H1 (cell line): ENCODE measurements at places on chromosomes 2 and 18.

- DNase-seq: no peak
- no peaks in the 10 kb centered on the region for H3K36me3 ChIP-seq
- H3K4me3 ChIP-seq: no peak overlapping the region
- no peaks in the 10 kb centered on the region for H3K4me1 ChIP-seq
- no peaks in the 10 kb centered on the region for H3K27me3 ChIP-seq
These were observed 38.7 kb upstream of the DDX18 start for GRCh38 chr2:117775703-117776219.

- no peaks in the 10 kb centered on the region for H3K36me3 ChIP-seq
- H3K27me3 ChIP-seq: no peaks in the 10 kb centered on the region
- DNase-seq: no peak
- no peaks in the 10 kb centered on the region for H3K4me1 ChIP-seq
- H3K27ac ChIP-seq: no peak overlapping the region
- H3K4me3 ChIP-seq: no peak overlapping the region
These were observed 211.0 kb downstream of the CTNNA2 start for GRCh38 chr2:79723830-79724229.

DNA sequence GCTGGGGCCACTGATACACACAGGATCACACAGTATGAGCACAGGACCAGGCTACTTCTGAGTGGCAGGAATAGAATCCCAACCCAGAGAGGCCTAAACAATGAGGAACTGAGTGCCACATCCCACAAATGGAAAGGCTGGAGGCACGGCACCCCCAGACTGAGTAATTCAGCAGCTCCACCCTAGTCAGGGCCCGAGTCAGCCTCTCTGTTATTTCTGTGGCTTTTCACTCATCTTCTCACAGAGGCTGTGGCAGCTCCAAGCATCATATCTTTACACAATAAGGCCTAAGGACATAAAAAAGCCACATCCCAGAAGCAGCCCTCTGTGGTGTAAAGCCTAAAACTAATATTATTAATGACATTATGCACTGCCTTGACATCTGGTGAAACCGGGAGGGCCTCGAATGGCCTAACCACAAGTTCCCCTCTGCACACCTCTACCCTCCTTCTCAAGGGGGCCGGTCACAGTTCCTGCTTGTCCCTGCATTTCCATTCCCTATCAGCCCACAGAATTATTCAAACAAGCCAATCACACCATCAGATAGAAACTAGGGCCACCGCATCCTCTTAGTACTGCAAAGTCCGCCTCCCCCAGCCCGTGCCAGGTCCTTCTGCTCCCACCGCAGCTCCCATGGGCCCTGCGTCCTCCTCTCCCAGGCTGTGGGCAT, 12.5 kb upstream of the MAL start:
- no peak overlapping the region for H3K27ac ChIP-seq
- no peak overlapping the region for H3K4me3 ChIP-seq
- H3K27me3 ChIP-seq: no peaks in the 10 kb centered on the region; the same call in 1 of the 2 replicates
- H3K36me3 ChIP-seq: no peaks in the 10 kb centered on the region

DNA sequence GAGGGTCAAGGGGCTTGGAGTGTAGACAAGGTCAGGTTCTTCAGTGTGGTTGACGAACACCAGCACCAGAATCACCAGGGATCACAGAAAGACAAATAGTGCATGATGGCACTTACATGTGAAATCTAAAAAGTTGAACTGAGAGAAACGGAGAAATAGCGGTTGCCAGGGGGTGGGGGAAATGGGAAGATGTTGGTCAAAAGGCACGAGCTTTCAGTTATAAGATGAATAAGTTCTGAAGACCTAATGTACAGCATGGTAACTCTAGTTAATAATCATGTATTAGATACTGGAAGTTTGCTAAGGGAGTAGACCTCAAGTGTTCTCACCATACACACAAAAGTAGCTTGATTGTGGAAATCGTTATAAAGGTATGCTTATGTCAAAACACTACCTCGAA, 43.7 kb upstream of the DARS1 start:
- H3K4me3 ChIP-seq: no peak overlapping the region
- H3K27ac ChIP-seq: no peak overlapping the region
- H3K36me3 ChIP-seq: no peaks in the 10 kb centered on the region
- DNase-seq: no peak
- H3K27me3 ChIP-seq: no peaks in the 10 kb centered on the region

DNA sequence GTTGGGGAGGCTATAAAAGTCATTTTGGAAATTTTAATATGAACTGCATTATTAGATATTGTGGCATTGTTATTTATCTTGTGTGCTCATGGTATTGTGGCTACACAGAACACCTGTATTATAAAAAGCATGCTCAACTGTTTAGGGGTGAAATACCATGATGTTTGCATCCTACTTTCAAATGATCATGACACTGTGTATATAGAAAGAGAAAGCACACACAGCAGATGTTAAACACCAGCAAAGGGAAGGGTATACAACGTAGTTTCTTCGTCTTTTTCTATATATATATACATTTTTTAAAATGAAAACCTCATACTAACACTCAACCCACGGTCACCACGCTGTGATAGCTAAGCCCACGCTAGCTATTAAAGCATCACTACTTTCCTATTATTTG, 27.1 kb downstream of the STARD7 start:
- DNase-seq: no peak
- no peak overlapping the region for H3K4me3 ChIP-seq
- no peaks in the 10 kb centered on the region for H3K4me1 ChIP-seq
- H3K36me3 ChIP-seq: peaks cover 26% of the 10 kb centered on the region

DNA sequence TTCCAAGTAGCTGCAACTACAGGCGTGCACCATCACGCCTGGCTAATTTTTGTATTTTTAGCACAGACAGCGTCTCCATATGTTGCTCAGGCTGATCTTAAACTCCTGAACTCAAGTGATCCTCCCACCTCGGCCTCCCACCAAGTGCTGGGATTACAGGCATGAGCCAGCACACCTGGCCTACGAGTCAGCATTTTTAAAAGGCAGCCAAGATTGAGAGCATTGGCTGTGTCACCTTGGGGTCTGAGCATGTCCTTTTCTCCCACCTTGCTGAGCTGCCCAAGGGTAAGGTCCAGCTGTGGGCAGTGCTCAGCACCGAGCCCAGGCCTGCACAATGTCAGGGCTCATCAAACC, 142.8 kb upstream of the LMAN1 start:
- no peak for DNase-seq
- no peaks in the 10 kb centered on the region for H3K27me3 ChIP-seq
- no peaks in the 10 kb centered on the region for H3K36me3 ChIP-seq
- no peaks in the 10 kb centered on the region for H3K4me1 ChIP-seq

DNA sequence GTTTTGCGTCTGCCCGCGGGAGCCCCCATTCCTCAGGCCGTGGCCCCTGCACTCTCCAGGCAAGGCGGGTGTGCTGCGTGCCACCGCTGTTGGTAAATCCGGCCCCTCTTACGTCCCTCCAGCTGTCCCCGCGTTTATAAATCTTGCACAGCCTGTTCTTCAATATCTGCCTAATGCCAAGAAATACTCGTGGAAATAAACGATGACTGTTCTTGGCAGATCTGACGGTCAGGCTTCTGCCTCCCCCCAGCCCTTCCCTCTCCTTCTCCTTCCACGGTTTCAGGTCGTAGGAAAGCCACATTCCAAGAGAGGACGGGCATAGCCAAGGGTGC, 20.5 kb downstream of the ODC1 start:
- no peak for DNase-seq
- no peaks in the 10 kb centered on the region for H3K4me1 ChIP-seq
- peaks cover 8% of the 10 kb centered on the region; the same call in 1 of the 2 replicates for H3K27me3 ChIP-seq
- no peak overlapping the region for H3K27ac ChIP-seq
- H3K4me3 ChIP-seq: no peak overlapping the region

GRCh38 chr2:157592948-157593347, 35.7 kb downstream of the ACVR1C start:
- DNase-seq: no peak
- no peak overlapping the region for H3K27ac ChIP-seq
- no peak overlapping the region for H3K4me3 ChIP-seq
- H3K4me1 ChIP-seq: no peaks in the 10 kb centered on the region
- 0 out of 2 replicates have a peak, but pooled peaks cover 2% of the 10 kb centered on the region for H3K27me3 ChIP-seq

DNA sequence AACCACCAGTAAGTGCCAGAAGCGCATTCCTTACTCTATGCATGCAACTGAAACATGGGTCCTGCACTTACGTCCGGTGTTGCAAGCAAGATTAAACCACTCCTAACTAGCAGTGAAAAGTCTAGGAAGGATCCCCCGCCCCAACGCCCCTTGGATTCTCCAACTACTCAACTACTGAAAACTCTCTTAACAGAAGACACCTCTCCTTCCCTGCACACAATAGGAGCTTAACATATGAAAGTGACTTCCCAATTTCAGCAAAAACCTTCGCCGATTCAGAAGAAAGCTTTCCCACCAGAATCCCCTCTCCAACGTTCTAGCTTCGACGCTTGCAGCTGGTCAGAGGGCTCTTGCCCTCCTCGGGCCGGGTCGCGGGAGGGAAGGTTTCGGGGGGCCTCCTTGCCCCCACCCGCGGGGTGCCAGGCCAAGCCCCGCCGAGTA, 578 bp downstream of the IWS1 start:
- peaks cover 9% of the 10 kb centered on the region for H3K4me1 ChIP-seq
- peak overlapping the region; percentile 82 for H3K4me3 ChIP-seq
- DNase-seq: no peak
- no peaks in the 10 kb centered on the region for H3K27me3 ChIP-seq
- H3K36me3 ChIP-seq: no peaks in the 10 kb centered on the region

DNA sequence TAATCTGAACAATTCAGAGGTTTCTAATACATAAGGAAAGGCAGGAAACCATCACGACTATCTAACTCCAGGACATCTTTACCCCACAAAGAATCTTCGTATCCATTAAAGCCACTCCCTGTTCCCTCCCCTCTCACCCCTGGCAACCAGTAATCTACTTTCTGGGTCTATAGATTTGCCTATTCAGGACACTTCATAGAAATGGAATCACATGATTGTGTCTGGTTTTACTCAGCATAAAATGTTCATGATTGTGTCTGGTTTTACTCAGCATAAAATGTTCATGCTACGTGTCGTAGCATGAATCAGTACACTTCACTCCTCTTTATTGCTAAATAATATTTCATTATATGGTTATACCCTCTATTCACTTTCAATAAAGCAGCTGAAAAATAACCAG, 11.6 kb downstream of the FECH start:
- DNase-seq: no peak
- no peaks in the 10 kb centered on the region; the same call in 1 of the 2 replicates for H3K36me3 ChIP-seq
- no peaks in the 10 kb centered on the region for H3K27me3 ChIP-seq
- no peak overlapping the region for H3K27ac ChIP-seq

DNA sequence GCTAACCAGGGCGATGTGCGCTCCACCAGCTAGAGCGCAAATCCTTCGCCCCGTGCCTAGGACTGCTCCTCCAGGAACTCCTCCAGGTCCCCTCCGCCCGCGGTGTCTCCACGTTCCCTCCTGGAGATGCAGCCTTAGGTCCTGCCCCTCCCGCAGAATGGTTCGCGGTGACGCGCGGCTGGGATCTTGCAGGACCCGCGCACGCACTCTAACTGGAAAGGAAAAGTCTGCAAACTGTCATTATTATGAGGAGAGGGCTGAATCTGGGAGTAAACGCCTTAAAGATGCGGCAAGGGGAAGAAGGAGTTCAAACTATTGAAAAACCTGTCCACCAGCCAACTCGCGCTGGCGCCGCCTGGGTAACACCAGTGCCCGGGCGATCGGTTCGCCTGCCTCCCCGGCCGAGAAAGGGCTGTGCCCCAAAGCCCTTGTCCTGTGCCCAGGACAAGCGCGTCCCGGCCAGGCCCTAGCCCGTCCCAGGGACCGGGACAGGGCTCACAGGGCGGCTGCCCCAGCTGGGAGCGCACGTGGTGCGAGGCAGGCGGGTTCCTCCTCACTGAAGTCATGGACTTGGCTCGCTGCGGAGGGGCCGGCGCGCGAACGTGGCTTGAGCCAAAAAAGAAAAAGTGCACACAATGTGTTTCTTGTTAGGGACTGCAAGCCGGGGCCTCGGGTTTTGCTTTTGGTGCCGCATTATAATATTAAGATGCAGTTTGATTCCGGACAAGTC, 5.5 kb upstream of the ID2 start:
- DNase-seq: no peak
- peaks cover 11% of the 10 kb centered on the region for H3K27me3 ChIP-seq
- no peak overlapping the region for H3K27ac ChIP-seq
- H3K4me1 ChIP-seq: peaks cover 19% of the 10 kb centered on the region
- peak overlapping the region; percentile 23 for H3K4me3 ChIP-seq

GRCh38 chr2:128325611-128326181, 7.0 kb upstream of the HS6ST1 start:
- no peaks in the 10 kb centered on the region for H3K36me3 ChIP-seq
- H3K4me3 ChIP-seq: no peak overlapping the region
- H3K27ac ChIP-seq: no peak overlapping the region
- DNase-seq: no peak
- peaks cover 12% of the 10 kb centered on the region for H3K4me1 ChIP-seq
- H3K27me3 ChIP-seq: no peaks in the 10 kb centered on the region

DNA sequence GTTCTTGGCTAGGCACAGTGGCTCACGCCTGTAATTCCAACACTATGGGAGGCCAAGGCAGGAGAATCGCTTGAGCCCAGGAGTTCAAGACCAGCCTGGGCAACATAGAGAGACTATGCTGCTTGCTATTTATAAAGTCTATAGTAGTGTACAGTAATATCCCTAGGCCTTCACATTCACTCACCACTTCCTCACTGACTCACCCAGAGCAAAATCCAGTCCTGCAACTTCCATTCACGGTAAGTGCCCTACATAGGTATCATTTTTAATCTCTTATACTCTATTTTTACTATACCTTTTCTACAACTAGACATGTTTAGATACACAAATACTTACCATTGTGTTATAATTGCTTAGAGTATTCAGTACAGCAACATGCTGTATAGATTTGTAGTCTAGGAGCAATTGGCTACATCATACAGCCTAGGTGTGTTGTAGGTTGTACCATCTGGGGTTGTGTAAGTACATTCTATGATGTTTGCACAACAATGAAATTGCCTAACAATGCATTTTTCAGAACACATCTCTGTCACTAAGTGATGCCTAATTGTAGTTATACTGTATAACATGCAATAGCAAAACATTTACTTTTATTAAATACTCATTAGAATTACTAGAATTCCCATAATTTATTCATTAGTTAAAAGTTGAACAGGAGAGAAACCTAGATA, 8.8 kb downstream of the DHX57 start:
- no peaks in the 10 kb centered on the region for H3K4me1 ChIP-seq
- no peak overlapping the region for H3K27ac ChIP-seq
- no peak for DNase-seq
- H3K27me3 ChIP-seq: no peaks in the 10 kb centered on the region
- peaks cover 9% of the 10 kb centered on the region for H3K36me3 ChIP-seq

DNA sequence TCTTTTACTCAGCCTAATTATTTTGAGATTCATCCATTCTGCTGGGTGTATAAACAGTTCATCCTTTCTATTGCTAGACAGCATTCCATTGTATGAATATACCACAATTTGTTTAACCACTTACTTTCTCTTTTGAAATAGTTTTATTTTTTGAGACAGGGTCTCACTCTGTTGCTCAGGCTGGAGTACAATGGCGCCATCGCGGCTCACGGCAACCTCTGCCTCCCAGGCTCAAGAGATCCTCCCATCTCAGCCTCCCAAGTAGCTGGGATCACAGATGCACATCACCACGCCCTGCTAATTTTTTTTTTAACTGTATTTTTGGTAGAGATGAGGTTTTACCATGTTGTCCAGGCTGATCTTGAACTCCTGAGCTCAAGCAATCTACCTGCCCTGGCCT, 54.5 kb downstream of the USP37 start:
- H3K4me3 ChIP-seq: no peak overlapping the region
- H3K27me3 ChIP-seq: no peaks in the 10 kb centered on the region
- H3K27ac ChIP-seq: no peak overlapping the region
